ENCODE measurements at places on chromosomes 16 and 17.

DNA sequence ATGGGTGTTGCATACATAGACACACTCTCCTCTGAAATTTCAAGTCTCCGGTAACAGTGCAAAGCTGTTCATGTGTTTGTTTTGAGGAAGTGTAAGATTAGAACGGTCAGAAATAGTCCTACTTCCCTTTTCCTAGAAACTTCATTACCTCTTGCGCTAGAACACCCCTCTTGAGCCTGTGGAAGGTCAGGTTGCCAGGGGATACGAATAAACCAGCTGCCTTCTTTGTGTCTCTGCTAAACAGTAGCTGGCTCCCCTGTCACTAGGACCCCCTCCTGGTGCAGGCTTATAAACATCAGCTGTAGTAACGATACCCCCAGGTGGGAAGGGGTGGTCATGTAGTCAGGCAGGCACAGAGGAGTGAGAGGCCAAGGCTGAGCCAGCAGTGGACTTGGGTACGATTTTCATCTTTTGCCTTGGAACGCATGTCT is 113.4 kb upstream of the RCVRN start:
- DNase-seq = no peak

GRCh38 chr16:51831595-51832367 is 680.7 kb upstream of the SALL1 start:
- no peak for DNase-seq

DNA sequence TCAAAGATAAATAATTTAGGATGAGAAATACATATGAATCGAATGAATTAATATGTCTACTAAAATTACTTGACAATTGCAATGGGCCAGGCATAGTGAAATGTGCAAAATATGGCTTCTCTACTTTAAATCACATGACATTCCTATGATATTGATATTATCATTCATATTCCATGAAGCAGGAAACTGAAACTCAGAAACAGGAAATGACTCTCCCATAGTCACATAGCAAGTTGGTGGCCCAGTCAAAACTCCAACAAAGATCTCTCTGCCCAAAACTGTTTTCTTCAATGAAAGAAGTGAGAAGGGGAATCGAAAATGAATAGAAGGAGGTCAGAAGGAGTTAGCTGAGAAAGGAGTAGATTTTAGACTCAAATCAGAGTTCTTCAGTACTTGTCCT is 272.2 kb downstream of the CDH8 start:
- DNase-seq = no peak

- no peak for DNase-seq
Observed at GRCh38 chr16:83147244-83147643, 520.5 kb downstream of the CDH13 start.

GRCh38 chr16:9183682-9184353 is 92.4 kb downstream of the HAPSTR1 start:
- DNase-seq = no peak

DNA sequence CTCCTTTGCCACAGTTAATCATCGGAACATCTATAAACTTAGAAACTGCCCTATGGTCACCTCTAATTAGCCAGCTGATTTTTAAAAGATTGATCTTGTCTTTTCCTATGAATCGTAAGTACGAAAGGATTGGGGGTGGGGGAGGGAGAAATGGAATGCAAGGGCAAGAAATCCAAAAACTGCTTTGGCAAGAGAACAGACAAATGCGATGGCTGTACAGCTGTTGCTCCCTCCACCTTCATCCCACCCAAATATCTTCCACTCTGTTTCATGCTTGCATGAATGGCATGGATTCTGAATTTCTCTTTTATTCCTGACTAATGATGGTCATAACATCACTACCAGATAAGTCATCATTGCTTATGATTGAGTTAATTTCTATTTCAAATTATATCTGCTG is 165.7 kb downstream of the STX8 start:
- no peak for DNase-seq

GRCh38 chr17:30472238-30472890 is 4.8 kb upstream of the GOSR1 start:
- DNase-seq = no peak

DNA sequence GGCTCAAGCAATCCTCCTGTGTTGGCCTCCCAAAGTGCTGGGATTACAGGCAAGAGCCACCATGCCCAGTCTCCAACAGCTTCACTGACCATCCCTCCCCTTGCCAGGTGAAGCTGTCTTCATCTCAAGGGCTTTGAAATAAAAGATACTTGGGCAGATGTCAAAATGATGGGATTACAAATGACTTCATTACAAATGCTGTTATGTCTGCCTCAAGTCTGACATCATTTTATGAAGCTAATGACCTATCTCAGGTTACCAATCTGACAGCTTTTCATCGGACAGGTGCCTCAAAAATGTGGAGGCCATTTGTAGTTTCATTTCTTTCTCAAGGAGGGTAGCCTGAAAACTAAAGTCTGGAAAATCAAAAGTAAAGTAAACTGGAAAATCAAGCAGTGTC is 323.7 kb upstream of the TBX2 start:
- DNase-seq = no peak

DNA sequence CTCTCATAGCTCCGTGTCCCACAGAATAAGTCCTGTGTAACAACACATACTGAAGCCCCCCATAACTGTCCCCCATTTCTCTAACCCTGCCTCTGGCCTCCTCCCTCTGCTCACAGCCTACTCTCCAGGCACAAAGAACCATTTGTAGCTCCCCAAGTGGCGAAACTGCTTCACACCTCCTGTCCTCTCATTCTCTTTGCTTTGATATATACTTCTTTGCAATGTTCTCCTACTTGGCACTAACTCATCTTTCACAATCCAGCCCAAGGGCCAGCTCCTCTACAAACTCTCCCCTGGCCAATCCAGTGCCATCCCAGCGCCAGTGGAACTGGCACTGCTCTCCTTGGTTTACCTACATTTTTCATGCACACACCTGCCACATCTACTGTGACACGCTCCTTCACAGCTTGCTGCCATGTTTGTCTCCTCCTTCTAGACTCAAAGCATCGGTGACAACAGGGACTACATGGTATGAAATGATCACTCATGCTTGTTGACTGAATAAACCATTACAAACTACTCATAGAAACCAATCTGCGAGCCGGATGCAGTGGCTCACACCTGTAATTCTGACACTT is 12.8 kb downstream of the CYTH1 start:
- no peak for DNase-seq

GRCh38 chr17:4872786-4873185 is 26.6 kb upstream of the C17orf107 start:
- DNase-seq = no peak

DNA sequence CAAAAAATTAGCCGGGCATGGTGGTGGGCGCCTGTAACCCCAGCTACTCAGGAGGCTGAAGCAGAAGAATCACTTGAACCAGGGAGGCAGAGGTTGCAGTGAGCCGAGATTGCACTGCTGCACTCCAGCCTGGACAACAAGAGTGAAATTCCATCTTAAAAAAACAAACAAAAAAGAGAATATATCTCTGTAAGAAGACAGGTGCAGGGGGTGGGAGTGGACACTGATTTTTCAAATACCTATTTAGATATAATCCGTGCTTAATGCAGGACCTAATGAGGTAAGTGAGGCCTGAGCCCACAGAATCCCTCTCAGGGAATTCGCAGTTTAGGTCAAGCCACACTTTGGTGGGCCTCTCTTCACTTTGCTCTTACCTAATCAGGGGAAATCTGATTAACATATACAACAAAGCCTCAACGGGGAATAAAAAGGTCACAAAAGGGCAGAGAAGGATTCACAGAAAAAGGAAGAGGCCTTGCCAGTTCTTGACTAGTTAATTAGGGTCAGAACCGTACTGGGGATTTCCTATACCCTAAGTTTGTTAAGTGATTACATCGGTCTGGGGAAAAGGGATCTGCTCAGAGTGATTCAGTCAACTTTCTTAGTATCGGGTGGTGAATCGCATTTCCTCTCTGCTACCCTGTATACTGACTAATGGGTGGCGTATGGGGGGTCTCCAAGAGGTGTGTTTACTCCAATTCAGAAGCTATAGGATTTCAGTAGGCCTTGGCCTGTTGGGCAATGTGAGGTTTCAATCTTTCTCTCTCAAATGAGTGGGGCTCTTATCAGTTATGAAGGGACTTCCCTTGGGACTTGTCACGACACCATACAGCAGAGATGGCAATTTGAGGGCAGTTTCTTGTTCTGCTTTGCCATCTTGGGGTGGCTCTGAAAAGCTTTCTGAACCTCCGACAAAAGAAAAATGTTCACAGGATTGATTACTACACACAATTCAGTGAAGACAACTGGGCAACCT is 1.9 kb upstream of the NFAT5 start:
- peak; percentile 3 for DNase-seq

DNA sequence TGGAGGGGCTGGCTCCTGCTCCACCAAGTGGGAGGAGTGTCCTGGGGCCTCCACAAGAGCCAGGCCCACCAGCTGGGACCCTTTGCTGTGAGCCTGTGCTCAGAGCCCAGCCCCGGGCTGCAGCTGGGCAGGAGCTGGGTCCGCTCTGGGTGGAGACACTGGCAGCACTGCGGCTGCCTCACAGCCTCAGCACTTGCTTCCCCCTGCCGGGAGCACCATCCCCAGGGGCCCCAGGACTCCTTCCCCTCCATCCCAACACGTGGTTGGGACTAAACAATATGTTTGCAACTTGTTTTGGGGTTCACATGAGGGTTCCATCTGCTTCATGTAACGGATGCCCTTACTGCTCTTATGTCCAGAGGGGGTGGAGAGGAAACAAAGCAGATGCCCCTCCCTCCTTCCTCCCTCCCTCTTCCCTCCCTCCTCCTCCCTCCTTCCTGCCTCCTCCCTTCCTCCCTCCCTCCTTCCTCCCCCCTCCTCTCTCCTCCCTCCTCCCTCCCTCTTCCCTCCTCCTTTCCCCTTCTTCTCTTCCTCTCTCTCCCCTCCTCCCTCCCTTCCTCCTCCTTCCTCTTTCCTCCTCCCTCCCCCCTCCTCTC is 16.3 kb upstream of the CBFA2T3 start:
- no peak for DNase-seq

- no peak for DNase-seq
Observed at GRCh38 chr17:81537856-81538555, 9.8 kb downstream of the FSCN2 start.

DNA sequence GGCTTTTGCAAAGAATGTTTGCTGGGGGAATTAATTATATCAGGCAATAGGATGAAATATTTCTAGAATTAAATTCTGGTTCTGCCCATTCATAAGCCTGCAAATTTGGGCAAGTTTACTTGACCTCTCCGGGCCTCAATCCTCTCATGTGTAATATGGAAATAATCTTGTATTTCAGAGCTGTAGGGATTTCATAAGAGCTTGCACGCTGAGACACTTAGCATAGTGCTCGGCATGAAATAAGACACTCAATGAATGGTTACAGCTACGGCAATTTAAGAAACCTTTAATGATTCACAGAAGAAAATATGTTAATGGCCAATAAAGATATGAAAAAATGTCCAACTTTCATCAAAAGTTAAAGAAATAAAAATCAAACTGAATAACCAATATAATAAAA is 40.6 kb upstream of the PITPNM3 start:
- DNase-seq = no peak

DNA sequence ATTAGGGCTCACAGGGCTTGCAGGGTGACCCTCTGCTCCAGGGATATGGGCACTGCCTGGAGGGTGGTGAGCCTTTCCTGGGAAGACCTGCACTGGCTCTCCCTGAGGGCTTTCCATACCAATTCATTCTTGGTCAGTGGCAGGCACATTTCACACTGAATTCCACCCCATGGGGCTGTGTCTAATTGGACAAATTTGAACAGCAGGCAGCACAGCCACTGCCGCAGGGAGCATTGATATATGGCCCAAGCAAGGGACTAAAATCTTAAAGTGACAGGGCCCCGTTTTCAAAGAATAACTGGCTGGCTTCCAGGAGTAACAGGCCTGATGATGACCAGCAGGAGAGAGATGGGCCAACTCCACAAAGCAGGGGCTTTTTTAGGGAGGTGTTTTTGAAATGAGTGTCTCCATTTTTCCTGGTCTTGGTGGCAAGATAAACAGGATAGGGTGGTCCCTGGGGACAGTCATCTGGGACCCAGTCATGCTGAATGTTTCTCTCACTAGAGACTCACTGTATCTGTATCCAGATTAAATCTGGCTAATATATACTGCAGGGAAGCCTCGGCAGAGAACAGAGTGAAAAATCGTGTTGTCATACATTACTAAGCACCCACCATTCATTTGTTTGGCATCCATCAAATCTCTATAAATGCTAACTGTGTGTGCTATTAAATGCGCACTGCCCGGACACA is 74.1 kb upstream of the TBX2 start:
- no peak for DNase-seq

DNA sequence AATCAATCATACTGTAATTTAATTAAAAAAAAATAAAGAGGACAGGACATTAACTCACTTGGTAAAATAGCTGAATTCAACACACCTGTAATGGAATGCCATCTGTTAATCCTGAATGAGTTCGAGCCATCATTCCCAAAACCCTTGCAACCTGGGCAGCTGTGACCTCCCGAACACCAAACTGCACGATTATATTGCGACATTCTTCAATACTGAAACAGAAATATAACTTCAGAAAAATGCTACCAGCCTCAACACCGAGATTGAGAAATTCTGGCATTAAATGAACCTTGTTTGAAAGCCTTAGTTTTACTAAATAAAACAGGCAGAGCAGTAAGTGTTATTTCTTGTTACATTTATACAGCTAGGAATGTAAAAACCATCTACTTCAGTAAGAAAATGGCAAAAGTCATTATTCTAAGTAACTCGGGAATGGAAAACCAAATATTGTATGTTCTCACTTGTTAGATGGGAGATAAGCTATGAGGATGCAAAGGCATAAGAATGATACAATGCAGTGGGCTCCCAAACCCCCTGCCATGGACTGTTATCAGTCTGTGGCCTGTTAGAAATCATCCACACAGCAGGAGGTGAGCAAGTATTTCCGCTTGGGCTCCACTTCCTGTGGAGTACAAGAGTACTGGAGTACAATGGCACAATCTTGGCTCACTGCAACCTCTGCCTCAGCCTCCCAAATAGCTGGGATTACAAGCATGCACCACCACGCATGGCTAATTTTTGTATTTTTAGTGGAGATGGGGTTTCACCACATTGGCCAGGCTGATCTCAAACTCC is 46.5 kb downstream of the CNOT1 start:
- no peak for DNase-seq

GRCh38 chr16:22189473-22190080 is 16.5 kb upstream of the EEF2K start:
- DNase-seq = no peak

DNA sequence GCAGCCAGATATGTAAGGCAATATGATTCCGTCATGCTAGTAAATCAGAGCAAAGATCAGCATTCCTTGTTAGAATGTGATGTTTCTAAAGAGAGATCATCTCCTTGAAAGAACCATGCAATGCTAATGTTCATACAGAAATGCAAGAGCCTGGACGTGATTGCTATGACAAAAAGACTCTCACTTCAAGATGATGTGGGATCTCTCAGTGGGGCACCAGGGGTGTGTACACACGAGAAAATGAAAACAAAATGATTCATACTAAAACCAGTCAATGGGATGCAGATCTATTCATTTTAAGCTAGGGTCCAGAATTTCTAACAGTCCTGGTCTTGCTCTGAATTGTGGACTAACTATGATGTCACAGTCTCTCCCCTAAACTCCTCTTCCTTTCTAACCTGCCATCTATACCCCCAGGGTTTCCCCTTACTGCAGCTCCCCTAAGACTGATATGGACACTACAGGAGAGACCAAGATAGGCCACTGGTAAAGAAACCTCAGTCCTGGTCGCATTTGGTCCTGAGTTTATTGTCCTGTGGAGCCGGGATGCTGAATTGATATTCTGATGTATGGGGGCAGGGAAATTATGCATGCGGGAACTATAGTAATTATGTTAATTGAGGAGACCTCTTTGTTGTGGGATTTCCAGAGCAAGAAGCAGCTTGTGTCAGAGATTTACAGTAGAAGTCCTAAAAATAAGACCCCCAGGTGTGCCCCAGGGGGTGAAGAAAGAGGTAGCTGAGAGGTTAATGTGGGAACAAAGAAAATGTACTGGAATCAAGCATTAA is 179.0 kb downstream of the PMP22 start:
- no peak for DNase-seq
